ENCODE measurements at places on chromosomes 11 and 22. TPM values are rescaled to one million over a fixed set of nuclear protein-coding genes. Genes with fewer than 3 reads are reported as not detected.

Gene MOGAT2
- total RNA-seq = 0.66 TPM

Gene STK33
- total RNA-seq = 3.0 TPM

Gene MMP7
- total RNA-seq = not detected

Gene APOL6
- total RNA-seq = 1.5 TPM

Gene C1QTNF5
- 5.7 TPM for total RNA-seq

Gene SMC1B
- not detected for total RNA-seq

Gene BARX2
- total RNA-seq = not detected

Gene DAGLA
- 2.4 TPM for total RNA-seq

Gene ZNF280A
- total RNA-seq = not detected

Gene DYNC2H1
- 1.8 TPM for total RNA-seq
